ENCODE measurements at places on chromosomes 2 and 18. TPM values are rescaled to one million over a fixed set of nuclear protein-coding genes. Genes with fewer than 3 reads are reported as not detected.

Gene IL1A
- 0.15 TPM for polyA plus RNA-seq

Gene FOXI3
- polyA plus RNA-seq = not detected

Gene FEV
- not detected for polyA plus RNA-seq

Gene SERPINB12
- not detected for polyA plus RNA-seq

Gene DNAJC5G
- 0.41 TPM for polyA plus RNA-seq

Gene ASB18
- 0.05 TPM for polyA plus RNA-seq
